ENCODE measurements at places on chromosomes 2 and 18.

- DNase-seq: no peak
These were observed 58.1 kb downstream of the AGAP1 start for GRCh38 chr2:235551965-235552364.

DNA sequence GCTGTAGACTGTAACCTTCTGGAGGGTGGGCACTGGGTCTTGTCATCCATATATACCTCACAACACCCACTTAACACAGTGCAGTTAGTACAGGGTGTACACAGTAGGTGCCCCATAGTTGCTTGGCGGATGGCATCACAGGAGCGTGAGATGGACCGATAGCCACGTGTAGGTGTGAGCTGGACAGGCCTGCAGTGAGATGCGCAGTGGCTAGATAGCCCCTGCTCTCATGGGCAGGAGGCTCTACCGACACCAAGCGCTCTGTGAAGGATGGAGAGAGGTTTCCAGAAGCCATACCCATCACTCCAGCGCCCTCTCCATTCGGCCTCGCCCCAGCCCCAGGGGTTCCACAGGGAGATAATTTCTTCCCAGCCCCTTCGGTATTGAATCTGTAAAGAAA is 49.5 kb downstream of the CAPN13 start:
- DNase-seq: no peak

DNA sequence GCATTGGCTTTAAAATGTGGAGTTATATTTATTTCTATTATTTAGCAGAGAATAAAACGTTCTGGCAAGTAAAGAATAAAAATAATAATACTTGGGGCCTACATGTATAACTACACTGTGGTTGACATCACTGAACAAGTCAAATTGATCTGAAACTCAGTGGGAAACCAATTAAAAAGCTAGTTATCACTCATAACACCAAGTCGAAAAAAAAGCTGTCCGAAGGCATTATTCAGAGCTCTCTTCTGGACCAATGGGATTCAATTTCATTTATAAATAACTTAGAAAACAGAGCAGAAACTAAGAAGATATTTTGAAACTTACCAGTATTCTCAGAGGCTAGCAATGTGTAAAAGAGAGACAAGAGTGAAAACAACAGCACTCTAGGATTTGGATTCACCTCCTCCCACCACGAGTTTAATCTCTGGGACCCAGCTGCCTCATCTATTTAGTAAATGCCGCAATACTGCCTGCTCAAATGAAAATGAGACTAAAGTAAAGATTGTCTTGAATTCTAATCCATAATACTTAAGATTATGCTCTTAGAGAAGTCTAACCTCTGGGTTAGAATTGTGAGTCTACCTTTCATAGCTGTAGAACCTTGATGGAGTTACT is 128.4 kb downstream of the NBAS start:
- DNase-seq: no peak

DNA sequence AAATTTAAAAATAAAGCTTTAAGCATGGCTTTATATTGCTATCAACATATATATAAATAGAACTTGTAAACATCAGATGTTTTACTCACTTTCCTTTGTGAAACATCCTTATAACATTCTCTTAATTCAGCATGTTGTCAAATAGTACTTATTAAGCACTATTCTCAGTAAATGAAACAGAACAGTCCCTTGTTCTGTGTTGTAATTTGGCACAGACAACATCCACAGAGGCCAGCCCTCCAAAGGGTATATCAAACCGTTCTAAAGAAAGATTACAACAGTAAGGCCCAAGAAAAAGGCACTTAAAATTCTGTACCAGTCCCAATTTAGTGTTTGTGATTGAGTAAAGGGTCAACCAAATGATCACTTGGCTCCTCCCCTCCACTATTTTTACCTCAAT is 46.0 kb downstream of the GAREM1 start:
- DNase-seq: no peak

DNA sequence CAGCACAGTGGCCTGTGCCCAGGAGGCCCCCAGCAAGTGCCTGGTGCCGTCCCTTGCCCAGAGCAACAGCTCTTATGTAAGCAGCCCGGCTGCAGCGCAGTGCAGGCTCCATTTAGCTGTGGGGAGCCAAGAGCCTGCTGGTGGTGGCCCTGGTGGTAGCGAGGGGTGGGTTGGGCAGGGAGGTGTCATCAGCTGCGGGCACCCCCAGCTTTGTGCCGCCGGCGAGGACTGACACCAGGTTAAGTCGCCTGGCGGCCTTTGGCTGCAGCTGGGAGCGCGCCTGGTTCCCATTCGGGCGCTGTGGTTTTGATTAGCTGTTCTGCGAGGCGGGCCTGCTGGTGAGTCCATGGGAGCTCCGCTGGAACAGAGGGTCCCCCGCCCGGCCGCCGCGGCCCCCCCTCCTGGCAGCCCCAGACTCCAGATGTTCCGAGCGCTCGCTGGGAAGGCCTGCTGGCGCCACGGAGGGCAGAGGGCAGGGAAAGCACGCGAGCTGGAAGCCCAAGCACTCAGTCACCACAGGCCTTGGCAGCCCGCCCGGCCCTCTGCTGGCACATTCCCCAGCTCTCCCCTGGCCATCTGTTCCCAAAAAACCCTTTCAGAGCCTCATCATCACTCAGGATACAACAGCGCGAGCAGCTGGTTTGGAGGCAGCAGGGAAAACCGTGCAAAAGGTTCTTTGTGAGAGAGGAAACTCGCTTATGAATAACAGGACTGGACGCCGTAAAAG is 18.4 kb downstream of the ATOH8 start:
- no peak for DNase-seq

GRCh38 chr2:132875193-132875592 is 205.2 kb upstream of the LYPD1 start:
- DNase-seq: no peak

- no peak for DNase-seq
These were observed 92.4 kb upstream of the LCLAT1 start for GRCh38 chr2:30354621-30355020.

GRCh38 chr18:65938592-65939372 is 188.0 kb downstream of the CDH7 start:
- no peak for DNase-seq

DNA sequence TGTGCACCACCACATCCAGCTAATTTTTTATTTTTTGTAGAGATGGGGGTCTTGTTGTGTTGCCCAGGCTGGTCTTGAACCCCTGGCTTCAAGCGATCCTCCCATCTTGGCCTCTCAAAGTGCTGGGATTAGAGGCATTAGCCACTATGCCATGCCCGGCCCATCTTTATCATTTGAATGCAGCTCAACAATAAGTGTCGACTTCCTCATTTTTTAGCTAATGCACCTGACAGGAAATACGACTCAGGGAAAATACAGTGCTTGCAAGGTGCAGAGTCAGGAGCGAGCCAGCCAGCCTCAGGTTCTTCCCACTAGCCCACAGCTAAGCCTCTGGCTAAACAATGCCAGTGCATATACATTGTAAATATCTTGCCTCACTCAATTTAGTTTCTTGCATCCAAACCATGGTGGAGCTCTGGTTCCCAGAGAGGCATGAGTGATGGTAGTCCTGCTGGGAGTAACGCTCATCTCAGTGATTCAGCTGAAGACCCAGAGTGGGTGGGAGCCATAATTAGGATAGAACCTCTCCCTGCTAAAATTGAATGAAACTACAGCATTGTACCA is 135.0 kb downstream of the TGIF1 start:
- DNase-seq: no peak
